Epithelial cell of esophagus (primary cell): ENCODE measurements at places on chromosomes 5 and 9.
A peak's percentile ranks its signal among the peaks of the same experiment; 100 is the strongest.

- DNase-seq = peak; percentile 25
These were observed 2.1 kb downstream of the CCNO start for GRCh38 chr5:55231029-55231918.

DNA sequence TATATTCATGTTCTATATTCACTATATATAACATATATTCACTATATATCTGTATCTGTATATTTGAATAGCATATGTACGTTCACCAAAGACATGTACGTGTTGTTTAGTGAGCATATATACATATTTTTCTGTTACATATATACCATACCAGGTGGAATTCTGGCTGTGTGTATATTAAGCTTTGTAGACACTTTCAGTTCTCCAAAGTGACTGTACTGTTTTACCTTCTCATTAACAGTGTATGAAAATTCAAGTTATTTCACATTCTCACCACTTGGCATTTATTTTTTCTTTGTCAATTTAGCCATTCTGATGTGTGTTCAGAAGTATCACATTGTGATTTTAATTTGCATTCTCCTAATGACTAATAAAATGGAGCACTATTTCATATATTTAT, 52.2 kb downstream of the DROSHA start:
- DNase-seq = no peak

- peak; percentile 69 for DNase-seq
These were observed 500.0 kb upstream of the C9orf72 start for GRCh38 chr9:28073270-28073669.

GRCh38 chr9:95506428-95506677, 10.4 kb downstream of the PTCH1 start:
- peak; percentile 37 for DNase-seq

DNA sequence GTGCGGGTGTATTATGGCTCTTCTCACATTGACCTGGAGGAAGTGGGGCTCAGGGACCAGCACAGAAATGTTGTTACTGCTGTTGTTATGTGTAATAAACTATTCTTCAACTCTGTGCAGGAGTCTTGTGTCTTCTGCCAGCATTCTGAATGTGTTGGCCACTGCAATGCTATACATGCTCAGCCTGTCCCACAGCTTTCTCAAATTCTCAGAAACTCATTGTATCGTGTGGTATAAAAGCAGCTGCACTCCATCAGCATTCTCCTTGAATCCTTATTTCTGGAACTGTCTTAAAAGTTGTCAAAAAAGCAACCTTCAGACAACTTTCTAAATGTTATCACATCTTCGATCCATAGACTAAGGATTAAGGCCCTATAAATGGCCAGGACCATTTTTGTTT, 72.0 kb downstream of the ZNF474 start:
- no peak for DNase-seq

DNA sequence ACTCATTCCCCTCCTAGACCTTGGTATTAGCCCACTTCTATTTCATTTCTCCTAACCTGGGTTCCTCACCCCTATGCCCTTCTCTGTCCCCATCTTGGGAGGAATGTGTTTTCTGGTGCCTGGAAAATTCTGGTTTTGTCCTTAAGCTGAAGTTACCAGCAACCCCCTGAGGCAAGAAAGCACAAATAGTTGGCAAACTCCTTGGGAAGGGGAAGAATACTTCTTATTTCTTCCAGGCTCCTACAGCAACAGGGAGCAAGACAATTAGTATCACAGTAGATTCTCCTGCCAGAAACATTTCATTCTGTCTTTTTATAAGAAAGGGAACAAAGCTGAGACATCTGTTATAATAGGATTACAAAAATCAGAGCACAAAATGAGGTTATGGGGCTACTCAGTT, 142.5 kb downstream of the SNCAIP start:
- DNase-seq = no peak

DNA sequence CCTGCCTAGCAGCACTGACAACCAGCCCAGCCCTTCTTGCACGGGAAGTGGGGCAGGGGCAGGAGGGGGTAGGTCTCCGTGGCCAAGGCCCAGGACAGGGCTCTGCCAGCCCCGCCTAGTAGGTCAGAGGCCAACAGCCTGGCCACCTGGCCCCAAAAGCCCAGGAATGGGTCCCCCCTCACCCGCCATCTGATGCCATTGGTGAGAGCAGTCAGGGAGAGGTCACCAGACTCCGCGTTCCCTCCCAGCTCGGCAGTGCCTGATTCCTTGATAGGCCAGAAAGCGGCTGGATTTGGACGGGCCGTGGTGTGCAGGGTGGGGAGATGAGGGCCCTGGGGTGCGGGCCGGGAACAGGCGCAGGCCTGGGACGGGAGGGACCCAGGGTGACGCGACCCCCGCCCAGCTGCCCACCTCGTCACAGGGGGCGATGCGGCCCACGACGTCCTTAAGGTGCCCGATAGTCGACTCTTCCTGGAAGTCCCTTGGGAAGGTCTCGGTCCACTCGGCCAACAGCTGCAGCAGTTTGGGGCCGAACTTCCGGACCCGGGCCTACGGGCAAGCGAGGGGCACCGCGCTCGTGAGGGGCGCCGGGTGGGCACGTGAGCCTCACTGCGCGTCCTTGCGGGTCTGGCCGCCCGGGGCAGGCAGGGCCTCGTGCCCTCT, 64.5 kb upstream of the RNF130 start:
- DNase-seq = no peak

DNA sequence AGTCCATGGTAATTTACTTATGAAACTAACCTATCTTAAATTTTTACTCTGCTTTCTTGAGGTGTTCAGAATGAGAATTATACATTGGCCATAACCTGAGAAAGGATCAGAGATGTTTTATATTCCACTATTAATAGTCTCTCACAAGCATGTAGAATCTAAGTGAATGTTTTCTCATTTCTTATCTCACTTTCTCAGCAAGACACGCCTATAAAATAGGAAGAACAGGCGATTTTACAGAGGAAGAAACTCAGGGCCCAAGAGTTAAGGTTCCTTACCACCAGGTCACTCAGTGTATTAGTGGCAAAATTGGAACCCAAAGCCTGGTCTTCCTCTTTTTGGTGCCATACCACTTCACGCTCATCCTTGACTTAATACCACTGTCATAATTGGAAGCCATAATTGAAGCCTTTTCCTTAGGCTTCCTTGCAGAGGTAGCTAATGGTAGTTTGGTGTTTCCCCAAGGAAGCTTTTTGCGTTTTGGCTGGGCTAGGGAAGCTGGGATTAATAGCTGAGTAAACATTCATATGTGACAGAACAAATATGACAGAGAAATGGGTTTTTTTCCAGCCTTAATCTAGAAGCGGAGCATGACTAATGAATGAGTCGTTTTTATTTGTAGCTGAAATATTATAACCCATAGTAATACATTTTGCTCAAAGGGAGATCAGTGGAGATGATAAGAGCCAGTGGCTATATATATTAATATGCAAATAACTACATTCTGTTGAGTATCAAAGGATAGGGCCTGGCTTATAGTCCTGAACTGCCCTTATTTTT, 16.9 kb downstream of the HMGXB3 start:
- DNase-seq = peak; percentile 59

DNA sequence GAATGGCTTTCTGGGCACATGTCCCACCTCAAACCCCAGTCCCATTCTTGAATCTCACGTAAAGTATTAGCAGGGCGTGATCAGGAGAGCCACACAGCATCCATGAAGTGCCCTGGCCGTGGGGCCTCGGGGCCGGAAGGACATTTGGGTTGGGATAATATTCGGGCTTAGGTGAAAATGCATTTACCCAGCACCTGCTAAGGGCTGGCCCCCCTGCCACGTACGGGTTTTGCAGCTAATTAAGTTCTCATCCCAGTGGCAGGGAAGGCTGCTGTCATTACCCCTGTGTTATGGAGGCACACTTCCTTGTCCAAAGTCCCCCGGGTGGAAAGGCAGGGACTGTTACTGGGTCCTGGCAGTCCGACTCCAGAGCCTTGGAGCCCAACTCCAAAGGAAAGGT, 29.0 kb downstream of the ROPN1L start:
- no peak for DNase-seq
